ENCODE measurements at places on chromosomes 5 and 9.

DNA sequence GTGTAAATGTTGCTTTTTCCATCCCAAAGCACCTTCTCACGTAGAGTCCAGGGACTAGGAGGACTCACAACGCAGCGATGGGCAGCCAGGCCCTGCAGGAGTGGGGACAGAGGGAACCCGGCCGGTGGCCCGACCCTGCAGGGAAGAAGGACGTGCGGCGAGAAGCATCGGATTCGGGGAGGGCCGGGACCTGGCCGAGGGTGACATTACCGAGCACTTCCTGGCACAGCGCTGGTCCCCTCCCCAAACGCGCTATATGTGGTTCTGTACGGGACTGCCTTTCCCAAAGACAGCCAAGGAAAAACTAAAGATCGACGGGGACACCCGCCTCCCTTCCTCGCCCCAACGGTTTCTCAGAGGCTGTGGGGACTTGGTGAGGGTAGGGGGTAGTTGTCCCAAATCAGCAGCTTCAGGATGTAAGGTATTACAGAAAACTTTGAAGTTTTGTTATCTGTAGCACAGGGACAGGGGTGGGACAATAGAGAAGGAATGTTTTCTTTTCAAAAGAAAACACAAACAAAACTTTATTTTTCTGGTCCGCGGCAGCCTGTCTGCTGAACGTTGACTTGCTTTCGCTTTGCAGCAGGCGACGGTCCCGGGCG is 887 bp upstream of the MAP3K1 start:
- DNase-seq = no peak

DNA sequence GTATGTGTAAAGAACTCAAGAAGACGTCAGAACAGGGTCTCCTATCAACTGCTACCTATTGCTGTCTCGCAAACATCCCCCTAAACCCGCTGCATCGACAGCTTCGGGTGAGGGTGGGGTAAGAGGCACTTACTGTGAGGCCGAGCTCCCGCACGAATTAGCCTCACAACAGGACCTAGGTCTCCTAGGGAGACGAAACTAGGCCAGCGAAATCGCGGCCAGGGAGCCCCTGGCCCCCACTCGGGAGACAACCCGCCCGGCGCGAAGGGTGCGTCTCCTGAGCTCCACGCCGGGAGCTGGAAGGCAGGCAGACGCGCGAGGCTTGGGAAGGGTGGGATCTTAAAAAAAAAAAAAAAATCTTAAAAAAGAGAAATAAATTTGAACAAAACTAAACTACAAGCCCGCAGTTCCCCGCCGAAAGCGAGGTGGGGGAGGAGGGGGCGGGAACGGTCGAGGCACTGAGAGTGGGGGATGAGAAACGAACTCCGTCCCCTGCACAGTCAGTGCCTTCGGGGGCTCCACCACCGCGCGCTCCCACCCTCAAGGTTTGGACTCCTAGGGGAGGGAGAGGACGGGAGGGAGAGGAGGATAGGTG is 33.0 kb upstream of the NFIB start:
- no peak for DNase-seq

- no peak for DNase-seq
Observed at GRCh38 chr5:8839361-8840055, 706.4 kb downstream of the SEMA5A start.

DNA sequence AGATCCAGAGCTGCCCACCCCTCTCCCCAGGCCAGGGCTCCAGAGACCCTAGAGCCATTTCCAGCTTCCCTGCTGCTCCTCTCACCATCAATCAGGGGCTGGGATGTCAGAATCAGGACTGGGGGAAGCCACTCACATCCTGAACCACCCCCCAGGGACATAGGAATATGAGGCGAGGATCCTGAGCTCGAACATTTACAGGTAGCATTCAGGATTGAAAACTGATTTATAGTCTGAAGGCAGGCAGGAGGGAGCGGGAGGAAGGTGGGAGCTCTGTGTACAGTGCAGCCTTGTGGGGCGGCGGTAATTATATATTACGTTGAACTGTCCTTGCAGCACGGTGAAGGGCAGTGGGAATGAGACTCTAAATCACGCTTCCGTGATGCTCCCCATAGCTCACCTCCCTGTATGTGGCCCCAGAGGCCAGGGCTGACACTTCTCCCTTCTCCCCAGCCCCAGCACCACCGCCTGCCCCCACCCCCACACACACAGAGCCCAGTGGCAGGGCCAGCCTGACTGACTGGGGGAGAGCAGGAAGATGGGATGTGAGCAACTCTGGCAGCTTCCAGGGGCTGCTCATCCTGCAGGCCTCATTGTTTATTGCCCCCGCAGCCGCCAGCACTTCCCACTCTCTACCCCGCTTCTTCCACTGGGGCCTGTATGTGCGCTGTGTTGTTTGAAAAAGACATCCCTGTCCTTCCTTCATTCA is 76.0 kb upstream of the HSPA9 start:
- DNase-seq = no peak

- no peak for DNase-seq
Observed at GRCh38 chr9:98147582-98147981, 28.6 kb upstream of the TRIM14 start.

GRCh38 chr9:75083188-75083970 is 4.6 kb downstream of the NMRK1 start:
- no peak for DNase-seq

GRCh38 chr9:116316246-116316645 is 162.7 kb downstream of the PAPPA start:
- no peak for DNase-seq

- DNase-seq = no peak
Observed at GRCh38 chr9:5231212-5231611, at the start of gene INSL4. Gene INSL4, plus strand, starts transcription at chr9:5231419. Its CDS starts 105 bp downstream, at chr9:5231524.

GRCh38 chr5:137604348-137605095 is 105.4 kb upstream of the SPOCK1 start:
- no peak for DNase-seq

DNA sequence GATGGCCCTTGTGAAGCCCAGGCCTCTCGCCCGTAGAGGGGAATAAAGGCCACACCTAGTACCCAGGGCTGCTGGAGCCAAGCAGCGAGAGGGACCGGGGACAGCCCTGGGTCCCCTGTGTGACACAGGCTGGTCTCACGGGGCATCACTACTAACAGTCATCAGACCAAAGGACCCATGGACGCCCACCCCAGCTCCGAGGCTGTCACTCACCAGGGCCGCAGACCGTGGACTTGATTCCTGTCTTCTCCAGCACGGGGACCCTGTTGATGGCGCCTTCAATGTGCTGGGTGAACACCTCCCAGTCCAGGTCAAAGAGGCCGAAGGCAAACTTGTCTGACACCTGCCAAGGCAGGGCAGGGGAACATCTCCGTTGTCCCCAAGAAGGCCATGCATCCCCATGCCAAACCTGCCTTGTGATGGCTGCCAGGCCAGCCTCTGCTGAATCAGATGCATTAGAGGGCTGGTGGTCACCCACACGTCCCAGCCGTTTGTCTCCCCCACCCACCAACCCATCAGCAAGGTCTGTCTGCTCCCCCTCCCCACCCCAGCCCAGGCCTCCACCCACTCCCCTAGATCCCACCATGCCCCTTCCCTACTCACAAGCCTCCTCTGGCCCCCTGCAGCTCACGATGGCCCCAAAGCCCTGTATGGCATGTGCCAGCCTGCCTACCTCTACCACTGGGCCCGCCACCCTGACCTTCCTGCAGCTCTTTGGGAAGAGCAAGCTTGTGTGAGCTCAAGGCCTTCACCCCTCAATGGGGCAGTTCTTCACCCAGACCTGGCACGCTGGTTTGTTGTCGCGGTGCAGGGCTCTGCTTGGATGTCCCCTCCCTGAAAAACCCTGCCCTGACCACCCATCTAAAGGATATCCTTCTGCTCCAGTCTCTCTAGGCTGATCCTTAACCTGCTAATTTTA is 20.8 kb downstream of the SARDH start:
- no peak for DNase-seq

- DNase-seq = no peak
Observed at GRCh38 chr5:17174965-17175364, 42.5 kb upstream of the BASP1 start.

- DNase-seq = no peak
Observed at GRCh38 chr9:79945495-79945894, 373.7 kb downstream of the TLE4 start.

GRCh38 chr9:130872912-130873503 is 23.6 kb downstream of the QRFP start:
- no peak for DNase-seq

- DNase-seq = no peak
Observed at GRCh38 chr5:147481874-147482705, 27.8 kb downstream of the DPYSL3 start.

DNA sequence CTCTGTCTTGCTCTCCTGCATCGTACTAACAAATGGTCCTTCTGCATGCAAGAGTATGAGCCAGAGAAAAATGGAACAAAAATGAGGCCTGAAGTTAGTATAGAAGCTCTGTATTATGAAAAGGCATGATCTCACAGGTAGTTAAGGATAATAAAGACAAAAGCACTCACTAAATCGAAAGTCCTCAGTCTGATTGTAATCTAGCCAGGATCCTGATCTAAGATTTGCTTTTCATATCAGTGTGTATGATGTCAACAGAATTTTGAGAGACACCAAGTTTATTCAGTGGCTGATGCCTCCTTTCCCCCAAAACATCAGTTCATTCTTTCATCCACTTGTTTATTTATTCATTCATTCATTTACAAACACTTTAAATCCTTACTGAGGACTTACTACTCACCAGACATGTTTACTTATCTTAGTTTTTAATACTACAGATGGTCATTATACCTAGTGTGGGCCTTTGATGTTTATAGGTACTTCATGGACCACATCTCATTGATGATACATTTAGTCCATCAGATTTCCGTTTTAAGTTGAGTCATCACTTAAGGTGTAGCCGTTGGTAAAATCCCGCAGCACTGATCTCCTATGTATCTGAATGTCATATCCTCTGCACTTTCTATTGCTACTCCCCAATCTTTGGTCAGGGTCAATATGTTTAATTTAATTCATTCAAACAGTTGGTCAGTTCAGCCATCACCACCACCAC is 105.2 kb upstream of the DHFR start:
- DNase-seq = no peak

DNA sequence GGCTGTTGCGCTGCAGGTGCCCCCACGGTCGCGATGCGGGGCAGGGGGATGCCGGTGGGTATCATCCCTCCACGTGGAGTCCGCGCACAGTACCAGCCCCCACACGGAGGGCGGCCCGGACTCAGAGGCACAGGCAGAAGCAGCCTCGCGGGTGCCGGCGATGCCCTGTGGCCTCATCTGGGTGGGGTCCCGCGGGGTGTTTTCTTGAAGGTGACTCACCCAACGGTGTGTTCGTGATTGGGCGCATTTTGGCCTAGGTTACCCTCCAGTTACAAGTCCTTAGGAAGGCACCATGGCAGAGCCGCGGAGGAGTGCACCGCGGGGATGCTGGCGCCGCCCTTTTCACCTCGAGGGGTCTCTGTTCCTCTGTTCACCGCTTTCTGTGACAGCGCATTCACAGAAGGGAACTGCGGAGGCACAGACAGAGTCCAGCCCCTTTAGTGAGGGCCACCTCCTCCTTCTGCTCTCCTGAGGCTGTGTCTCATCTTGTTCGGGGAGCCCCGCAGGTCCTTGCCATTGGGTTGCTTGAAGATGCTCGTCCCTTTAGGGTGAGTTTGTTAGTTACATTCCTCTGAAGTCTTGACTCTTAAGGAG is 21.6 kb upstream of the EXOC3 start:
- DNase-seq = no peak

- DNase-seq = peak; percentile 3
Observed at GRCh38 chr5:126449751-126450271, 26.6 kb downstream of the GRAMD2B start.

- DNase-seq = no peak
Observed at GRCh38 chr5:39369123-39369815, 5.0 kb upstream of the C9 start.

GRCh38 chr5:101877451-101877850 is 418.6 kb downstream of the SLCO4C1 start:
- DNase-seq = no peak

DNA sequence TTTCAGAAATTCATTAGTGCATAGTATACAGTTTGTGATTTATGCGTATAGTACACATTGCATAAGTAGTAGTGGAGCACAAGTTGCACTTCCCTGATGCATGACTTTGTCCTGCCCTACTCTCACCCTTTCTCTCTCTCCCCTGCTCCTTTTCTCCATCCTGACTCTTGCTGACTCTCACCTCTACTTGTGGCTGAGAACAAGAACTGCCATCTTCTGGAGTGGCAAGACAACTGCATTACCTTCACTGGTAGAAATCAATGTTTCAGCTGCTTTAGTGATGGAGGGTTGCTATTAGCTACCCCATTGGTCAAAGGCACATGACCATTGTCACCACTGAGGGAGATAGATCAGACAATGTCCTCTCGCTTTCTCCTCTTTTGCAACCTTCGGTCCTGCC is 26.9 kb downstream of the SPEF2 start:
- DNase-seq = no peak

DNA sequence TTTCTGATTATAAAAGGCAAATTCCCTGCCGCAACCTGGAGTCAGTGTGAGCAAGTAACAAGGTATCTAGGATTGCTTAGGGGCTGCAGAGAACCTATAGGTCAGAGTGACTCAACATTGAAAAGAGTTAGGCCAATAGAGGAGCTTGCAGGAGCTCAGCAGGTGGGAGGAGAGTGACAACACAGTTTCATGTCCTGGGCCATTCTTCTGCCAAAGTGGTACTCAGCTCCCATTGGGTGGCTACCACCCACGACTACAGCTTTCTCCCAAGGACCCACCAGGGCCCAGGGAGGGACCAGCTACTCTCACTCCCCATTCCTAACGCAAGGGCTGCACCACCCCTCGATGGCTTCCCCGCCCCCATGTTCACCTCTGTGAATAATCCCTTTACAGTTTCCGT is 86.7 kb upstream of the SPATA31C2 start:
- no peak for DNase-seq

- no peak for DNase-seq
Observed at GRCh38 chr9:92668746-92669526, 995 bp downstream of the IPPK start.

GRCh38 chr9:4630836-4631235 is 31.3 kb upstream of the PLPP6 start:
- DNase-seq = no peak

DNA sequence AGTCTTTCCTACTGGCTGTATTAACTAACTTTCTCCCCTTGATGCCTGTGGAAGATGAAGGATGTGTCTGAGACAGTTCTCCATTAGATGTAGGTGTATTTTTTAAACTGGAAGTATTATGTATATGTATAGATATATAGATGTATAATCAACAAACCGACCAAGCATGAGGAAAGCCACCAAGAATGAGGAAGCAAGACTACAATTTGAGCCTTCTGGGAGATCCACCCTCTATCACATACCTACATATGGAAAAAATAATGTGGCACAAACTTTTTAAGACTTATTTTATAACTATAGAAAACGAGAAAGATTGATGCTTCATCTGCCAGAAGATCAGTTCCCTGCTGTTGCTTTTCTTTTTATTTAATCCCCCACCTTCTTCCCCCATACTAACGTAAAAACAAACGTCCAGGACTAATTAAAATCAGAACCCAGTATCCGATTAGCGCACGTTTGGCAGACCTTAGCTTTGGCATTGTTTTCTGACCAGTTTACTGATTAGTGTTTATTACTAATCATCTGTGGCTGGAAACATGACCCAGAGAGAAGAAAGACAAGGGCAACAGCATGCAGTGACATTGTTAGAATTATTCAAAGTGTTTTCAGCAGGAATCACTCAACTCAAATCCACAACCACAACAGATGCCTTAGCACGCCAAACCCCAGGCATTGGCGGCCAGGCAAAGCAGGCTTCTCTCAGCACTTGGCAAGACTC is 490.2 kb downstream of the EBF1 start:
- no peak for DNase-seq

- DNase-seq = peak; percentile 40
Observed at GRCh38 chr9:33374634-33375237, 27.6 kb downstream of the AQP7 start.

GRCh38 chr9:121889990-121890563 is 203.0 kb downstream of the TTLL11 start:
- DNase-seq = no peak

- DNase-seq = no peak
Observed at GRCh38 chr9:33024126-33024965, 727 bp upstream of the DNAJA1 start.

Measured in stimulated activated CD4-positive, alpha-beta T cell treated with anti-CD3 and anti-CD28 coated beads, Interleukin-1b, Interleukin-23, amount 100 ng/mL, for 1 hour (primary cell).